ENCODE measurements at places on chromosomes 11 and 22. TPM values are rescaled to one million over a fixed set of nuclear protein-coding genes. Genes with fewer than 3 reads are reported as not detected.

Gene OR4C3
- not detected for total RNA-seq

Gene PIK3IP1
- total RNA-seq: 109 TPM

GRCh38 chr11:123409456-123410217 lies 20.4 kb upstream of the GRAMD1B start:
- H3K27ac ChIP-seq: no peak overlapping the region
- H3K4me1 ChIP-seq: no peaks in the 10 kb centered on the region
- H3K4me3 ChIP-seq: no peak overlapping the region
- DNase-seq: no peak
- no peaks in the 10 kb centered on the region for H3K36me3 ChIP-seq

GRCh38 chr11:12291766-12292165 lies 85.6 kb upstream of the PARVA start:
- no peak for DNase-seq
- no peak overlapping the region for H3K4me3 ChIP-seq
- H3K27me3 ChIP-seq: no peaks in the 10 kb centered on the region
- H3K4me1 ChIP-seq: no peaks in the 10 kb centered on the region
- no peaks in the 10 kb centered on the region for H3K36me3 ChIP-seq
- no peak overlapping the region for H3K27ac ChIP-seq

DNA sequence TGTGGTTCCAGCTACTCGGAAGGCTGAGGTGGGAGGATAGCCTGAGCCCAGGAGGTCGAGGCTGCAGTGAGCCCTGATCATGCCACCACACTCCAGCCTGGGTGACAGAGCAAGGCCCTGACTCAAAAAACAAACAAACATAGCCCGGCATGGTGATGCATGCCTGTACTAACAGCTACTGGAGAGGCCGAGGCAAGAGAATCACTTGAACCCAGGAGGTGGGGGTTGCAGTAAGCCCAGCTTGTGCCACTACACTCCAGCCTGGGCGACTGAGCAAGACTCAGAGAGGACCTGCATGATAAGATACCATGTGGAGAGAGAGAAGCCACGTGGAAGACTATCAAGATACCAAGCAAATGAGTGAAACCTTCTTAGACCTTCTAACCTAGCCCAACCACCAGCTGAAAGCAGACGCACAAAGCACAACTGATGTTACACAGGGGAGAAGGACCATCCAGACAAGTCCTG lies 36.1 kb downstream of the AMBRA1 start:
- H3K4me3 ChIP-seq: no peak overlapping the region

GRCh38 chr22:35930933-35931332 lies 97.7 kb downstream of the RBFOX2 start:
- H3K27me3 ChIP-seq: no peaks in the 10 kb centered on the region
- no peaks in the 10 kb centered on the region for H3K36me3 ChIP-seq
- H3K4me3 ChIP-seq: no peak overlapping the region

DNA sequence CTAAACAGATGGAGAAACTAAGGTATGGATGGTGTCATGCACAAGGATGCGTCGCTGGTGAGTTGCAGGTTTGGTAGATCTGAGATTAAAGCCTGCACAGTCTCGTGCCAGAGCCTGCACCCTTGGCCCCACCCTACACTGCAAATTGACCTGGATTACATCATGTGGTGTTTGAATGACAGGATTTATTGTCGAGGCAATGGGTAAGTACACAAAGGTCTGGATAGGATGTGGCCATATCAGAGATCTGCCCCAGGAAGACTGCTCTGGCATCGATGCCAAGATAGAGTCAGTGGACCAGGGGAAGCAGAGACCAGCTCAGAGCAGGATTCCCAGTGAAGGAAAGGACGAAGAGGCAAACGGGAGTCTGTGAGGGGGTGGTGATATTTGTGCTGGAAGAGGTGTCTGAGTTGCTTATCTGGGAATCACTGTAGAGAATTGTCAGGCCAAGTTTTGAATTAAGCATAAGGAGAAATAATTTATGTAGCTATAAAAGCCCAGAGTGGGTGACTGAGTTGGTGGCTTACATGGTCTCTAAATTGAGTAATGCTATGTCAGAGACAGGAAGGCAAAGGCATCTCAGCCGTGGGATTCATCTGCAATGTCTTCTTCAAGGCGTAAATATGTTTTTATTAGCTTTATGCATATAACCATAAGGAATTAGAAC lies 499.6 kb upstream of the B3GAT1 start:
- H3K27ac ChIP-seq: no peak overlapping the region
- no peak overlapping the region for H3K4me3 ChIP-seq
